ENCODE measurements at places on chromosomes 6 and 20. TPM values are rescaled to one million over a fixed set of nuclear protein-coding genes. Genes with fewer than 3 reads are reported as not detected.
A peak's percentile ranks its signal among the peaks of the same experiment; 100 is the strongest.

Gene GJA10
- polyA plus RNA-seq: not detected

Gene EFCAB8
- 0.15 TPM for polyA plus RNA-seq

Gene ANKEF1
- 0.45 TPM for polyA plus RNA-seq

Gene RIN2
- polyA plus RNA-seq: 9.0 TPM

Gene KCNQ5
- polyA plus RNA-seq: under 0.01 TPM

Gene CCN6
- not detected for polyA plus RNA-seq

Gene NEDD9
- 18.7 TPM for polyA plus RNA-seq

Gene TAP2
- 12.8 TPM for polyA plus RNA-seq

DNA sequence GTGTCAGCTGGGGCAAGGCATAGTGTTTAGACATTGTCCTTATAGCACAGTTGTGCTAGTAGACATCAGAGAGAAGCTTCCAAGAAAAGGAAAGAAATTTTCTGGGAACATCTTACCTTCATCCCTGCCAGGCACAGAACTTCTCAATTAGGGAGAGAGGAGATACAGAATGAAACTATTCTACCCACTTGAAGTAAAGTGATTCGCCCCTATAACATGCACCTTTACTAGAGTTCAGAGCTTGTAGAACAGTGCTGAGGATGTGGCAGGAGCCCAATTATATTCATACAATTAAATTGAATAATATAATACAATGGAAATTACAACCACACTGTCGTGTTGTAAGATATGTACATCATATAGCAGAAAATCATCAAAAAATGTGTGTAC, 1063.9 kb upstream of the CITED2 start:
- DNase-seq: no peak

DNA sequence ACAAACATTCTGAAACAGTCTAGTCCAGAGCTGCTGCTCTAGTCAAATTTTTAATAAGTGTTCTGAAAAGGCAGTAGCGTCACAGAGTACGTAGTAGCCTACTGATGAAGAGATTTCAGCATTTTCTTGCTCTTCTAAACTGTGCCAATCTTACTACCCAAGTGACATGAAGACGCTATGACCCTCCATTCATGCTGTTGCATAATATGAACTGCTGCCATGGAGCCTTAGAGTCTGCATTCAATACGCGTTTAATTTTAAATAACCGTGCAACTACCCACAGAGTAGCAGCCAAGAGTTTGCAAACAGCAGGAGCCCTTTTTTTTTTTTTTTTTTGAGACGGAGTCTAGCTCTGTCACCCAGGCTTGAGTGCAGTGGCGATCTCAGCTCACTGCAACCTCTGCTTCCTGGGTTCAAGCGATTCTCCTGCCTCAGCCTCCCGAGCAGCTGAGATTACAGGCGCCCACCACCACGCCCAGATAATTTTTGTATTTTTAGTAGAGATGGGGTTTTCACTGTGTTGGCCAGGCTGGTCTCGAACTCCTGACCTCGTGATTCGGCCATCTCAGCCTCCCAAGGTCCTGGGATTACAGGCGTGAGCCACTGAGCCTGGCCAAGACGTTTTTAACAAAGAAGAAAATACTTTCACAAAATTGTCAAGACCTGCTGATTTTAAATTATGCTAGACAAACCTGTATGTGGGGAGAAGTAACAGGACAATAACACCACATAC, 44.3 kb downstream of the EZR start:
- DNase-seq: no peak

- no peak for DNase-seq
Measured at GRCh38 chr20:48725555-48725991, 102.2 kb downstream of the PREX1 start.

DNA sequence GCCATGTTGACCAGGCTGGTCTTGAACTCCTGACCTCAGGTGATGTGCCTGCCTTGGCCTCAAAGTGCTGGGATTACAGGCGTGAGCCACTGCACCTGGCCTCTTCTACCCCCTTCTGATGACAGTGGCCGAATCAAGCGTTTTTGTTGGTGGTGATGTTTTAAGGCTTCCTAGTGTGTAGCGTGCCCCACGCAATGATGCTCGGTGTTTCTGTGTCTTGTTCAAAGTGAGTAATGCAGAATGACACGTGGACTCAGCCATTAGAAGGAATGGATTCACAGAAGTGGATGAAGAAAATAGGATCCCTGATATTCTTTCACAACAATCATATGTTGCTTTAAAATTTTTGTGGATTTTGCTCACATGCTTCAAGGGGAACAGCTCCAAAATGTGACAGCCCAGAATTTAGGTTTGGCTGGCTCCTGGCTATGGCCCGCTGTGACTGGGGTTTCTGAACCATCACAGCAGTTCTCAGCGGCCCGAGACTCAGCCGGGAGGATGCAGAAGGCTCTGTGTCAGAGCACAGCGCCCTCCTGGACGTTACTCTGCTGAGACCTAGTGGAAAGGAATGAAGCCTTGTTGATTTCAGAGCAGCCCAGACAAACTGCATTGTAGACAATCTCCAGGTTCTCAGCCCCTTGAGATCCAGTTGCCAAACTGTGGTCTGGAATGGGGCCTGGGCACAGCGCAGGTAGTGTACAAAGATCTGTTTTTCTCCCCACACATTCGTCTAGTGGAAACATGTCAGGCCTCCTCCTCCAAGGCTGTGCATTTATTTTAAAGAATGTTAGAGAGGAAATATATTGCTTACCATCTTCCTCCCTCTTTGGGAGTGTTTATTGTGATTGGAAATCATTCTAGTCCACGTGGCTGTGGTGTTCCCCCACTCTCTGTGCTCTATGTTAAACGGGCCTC, 57.6 kb upstream of the TIAM2 start:
- no peak for DNase-seq

DNA sequence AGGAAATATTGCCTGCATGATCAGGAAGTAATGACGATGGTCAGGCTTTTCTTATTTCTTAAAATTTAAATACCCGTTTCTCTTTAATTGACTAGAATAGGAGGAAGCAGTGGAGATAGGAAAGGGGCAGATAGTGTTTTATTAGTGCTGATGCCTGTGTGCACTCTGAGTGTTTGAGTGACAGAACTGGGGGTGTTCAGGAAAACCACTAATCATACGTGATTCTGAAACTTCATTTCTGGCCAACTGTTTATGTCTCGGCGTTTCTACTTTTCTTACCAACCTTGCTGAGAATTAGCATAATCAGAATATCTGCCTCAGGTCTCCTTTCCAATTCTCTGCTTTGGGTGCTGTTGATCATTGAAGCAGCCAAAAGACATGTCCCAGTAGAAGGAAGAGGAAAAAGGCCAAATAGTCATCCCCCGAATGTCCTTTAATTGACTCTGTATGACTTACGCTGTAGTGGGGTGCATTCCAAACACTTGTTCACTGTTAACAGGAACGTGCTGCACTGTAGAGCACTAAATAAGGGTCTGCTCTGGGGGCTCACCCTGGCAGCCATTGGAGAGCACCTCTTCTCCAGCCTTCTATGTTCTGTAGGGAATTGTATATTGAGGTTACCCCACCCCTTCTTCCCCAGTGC, 152.9 kb downstream of the JARID2 start:
- no peak for DNase-seq

DNA sequence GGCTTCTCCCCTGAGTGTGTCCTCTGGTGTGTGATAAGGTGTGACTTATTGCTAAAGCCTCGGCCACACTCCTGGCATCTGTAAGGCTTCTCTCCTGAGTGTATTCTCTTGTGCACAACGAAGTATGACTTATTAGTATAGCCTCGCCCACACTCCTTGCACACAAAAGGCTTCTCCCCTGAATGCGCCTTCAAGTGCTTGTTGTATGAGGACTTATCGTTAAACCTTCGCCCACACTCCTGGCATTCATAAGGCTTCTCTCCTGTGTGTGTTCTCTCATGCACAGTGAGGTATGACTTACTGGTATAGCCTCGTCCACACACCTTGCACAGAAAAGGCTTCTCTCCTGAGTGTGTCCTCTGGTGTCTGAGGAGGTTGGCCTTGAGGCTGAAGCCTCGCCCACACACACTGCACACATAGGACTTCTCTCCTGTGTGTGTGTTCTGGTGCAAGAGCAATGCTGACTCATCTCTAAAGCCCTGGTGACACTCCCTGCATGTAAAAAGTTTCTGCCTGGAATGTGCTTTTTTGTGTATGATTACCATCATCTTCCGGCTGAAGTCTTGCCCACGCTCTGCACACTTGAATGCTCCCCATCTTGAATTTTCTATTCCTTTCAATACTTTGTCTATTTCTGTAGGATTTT, 20.4 kb downstream of the ZNF337 start:
- DNase-seq: no peak

DNA sequence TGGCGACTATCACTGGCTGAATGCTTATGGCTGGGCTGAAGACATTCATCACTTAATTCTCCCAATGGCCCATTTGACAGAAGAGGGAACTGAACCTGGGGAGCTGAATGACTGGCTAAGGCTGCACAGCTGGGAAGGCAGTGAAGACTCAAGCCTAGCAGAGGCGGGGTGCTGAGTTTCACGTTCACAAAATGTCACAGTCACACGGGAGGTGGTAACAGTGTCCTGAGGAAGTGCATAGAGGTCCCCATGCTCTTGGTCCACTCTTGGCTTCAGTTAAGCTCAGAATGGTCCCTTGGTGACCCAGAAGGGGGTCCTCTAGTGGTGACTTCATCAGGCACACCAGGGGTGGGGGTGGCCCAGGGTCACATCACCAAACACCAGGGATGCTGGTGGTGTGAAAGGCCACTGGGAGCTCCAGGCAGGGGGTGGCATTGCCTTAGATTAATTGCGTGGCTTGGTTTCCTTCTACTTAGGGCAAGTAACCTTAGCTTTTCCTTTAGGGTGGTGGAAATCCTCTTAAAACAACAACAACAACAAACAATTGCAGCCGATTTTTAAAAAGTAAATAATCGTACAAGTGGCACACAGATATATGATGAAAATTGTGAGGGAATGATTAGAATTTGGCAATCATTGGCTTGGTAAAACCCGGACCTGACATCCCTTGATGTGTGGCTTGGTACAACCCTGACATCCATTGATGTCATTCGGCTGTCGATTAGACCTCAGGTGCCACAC, 45.0 kb downstream of the SULF2 start:
- DNase-seq: no peak

GRCh38 chr20:49647550-49647949, 66.1 kb downstream of the B4GALT5 start:
- no peak for DNase-seq

DNA sequence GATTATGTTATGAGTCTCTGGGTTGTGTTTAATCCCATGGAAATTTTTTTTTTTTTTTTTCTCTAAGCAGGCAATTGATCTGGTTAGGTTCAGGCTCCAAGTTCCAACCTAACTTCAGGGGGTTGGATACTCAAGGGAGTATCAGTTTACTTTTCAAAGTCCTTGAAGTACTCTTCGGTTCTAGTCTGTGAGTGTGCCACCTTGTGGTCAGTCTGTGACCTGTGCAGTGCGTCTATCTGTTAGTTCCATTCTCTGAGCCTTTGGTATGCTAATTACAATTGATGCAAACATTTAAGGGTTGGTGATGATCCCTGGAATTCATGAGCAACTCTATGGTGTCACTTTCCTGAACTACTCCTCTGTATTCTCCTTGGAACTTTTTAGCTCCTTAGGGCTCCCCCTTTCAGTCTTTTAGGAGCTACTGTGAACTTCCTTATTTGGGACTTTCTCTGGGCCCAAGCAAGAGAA, 342.0 kb downstream of the SOX4 start:
- no peak for DNase-seq

DNA sequence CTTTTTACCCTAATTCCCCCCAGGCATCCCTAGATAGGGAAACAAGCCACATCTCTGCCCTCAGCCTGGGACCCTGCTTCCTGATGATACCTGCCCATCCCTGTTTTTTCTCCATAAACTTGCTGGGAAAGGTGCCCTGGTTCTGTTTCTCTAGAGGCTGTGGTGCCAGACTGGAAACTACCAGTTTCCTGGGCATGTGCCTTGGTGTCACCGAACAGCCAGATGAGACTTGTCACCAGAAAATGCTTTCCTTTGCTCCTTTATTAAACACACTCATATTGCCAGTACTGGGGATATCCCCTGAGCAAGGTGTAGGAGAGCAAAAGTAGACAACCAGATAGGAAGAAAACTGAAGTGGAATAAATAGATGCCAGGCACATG, 16.8 kb downstream of the SRSF3 start:
- no peak for DNase-seq

DNA sequence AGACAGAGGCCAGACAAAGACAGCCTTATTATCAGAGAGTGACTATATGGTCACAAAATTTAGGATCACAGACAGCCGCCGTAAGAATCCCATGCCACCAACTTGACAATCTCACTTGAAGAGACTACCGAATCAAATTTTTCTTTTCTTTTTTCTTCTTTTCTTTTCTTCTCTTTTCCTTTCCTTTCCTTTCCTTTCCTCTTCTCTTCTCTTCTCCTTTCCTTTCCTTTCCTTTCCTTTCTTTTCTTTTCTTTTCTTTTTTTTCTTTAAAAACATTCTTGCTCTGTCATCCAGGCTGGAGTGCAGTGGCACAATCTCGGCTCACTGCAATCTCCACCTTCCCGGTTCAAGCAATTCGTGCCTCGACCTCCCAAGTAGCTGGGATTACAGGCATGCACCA, 1.2 kb upstream of the EPPIN start:
- DNase-seq: no peak

DNA sequence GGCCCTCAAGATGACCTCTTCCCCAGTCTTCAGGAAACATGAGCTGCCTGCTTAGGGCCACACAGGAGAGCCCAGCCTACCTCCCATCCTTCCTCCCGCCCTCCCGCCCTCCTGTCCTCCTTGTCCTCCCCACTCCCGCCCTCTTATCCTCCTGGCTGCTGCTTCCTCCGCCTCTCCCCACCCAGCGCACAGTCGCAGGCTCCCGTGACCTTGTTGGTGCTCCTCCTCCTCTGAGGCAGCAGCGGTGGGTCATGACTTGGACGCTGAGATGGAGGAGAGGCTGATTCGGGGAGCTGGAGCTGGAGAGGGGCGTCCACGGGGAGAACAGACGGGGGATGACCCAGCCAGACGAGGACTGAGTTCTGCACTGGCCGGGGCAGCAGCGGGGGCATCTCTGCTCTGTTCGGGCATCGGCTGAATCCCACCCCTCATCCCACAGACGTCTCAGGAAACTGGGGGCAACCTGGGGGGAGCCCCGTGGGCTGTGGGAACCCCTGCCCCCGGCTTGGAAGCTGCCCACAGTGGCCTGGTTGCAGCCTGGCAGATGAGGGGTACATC, 32.4 kb downstream of the CHRNA4 start:
- DNase-seq: peak; percentile 4

DNA sequence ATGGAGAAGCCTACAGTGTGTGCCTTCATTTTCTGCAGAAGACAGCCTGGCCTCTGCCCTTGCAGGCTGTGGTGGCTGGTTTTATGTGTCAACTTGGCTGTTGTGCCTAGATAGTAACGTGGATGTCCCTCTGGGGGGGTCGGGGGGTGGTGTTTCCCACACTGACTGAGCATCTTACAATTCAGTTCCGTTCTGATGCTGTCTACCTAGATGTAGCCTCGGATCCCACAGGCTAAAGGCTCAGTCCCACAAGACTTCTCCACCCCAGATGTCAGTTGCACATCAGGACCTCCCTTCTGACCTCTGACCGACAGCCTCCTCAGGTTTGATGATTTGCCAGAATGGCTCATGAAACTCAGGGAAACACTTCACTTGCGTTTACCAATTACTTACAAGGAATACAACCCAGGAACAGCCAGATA, 4.4 kb downstream of the PYGB start:
- no peak for DNase-seq

- DNase-seq: no peak
Measured at GRCh38 chr20:15710636-15711035, 862.6 kb downstream of the KIF16B start.

- DNase-seq: no peak
Measured at GRCh38 chr6:53246924-53247323, 98.3 kb upstream of the GCM1 start.

Measured in heart right ventricle (tissue), 16 donors.